WERI-Rb-1 (cell line): ENCODE measurements at places on chromosomes 1 and 21.
A peak's percentile ranks its signal among the peaks of the same experiment; 100 is the strongest.

DNA sequence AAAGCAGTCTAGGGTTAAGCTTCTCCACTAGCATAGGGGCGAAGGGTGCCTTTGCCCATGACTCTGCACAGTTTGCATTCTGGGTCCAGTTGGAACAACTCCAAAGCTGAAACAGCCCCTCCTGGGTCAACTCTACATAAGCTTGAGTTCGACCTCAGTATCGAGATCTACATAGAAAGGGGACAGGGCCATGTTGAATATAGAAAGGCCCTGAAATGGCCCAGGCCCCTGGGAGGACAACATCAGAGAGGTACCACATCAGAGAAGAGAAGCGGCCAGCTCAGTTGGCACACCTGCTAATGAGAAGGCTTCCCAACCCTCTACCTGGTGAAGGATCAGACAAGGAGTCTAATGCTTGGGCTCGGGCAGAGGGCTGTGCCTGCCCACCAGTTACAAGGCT lies 1.6 kb downstream of the DENND2D start:
- DNase-seq, result no peak

DNA sequence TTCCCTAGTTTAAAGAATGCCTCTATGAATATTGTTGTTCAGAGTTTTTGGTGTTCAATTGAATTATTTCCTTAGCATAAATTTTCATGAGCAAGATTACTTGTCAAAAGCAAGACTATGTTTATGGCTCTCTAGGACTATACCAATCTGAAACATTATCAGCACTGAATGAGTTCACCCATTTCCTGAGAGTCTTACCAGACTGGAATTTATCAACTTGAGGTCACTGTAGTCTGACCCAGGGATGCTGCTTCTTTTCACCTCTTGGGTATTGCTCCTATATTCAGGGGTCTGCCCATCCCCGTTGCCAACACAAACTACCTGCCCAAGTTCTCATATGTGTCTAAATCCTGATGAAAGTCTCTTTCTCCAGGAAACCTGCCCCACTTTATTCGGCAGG lies 42.6 kb downstream of the OPTC start:
- no peak for DNase-seq

- DNase-seq, result no peak
These were observed 30.4 kb upstream of the SLC30A1 start for GRCh38 chr1:211609120-211610024.

- DNase-seq, result no peak
These were observed 66.6 kb downstream of the LRRC8C start for GRCh38 chr1:89699451-89699986.

GRCh38 chr21:41045534-41046268 lies 122.3 kb upstream of the BACE2 start:
- DNase-seq, result peak; percentile 70
